Skeletal muscle tissue (tissue), 5 donors: ENCODE measurements at places on chromosomes 5 and 9. TPM values are rescaled to one million over a fixed set of nuclear protein-coding genes. Genes with fewer than 3 reads are reported as not detected.

The PCDHA4 gene
- total RNA-seq = 0.52 TPM

The RGMB gene
- 29.7 TPM for total RNA-seq

The BTNL9 gene
- total RNA-seq = 9.9 TPM

The FOXI1 gene
- not detected for total RNA-seq

The TCERG1 gene
- total RNA-seq = 47.5 TPM

The SPINK4 gene
- not detected for total RNA-seq

The PCDHA3 gene
- total RNA-seq = not detected

The TCOF1 gene
- total RNA-seq = 7.3 TPM

The NOL6 gene
- 14.6 TPM for total RNA-seq

The SARDH gene
- 5.7 TPM for total RNA-seq

The UGT3A1 gene
- total RNA-seq = 12.5 TPM

The TAS2R1 gene
- not detected for total RNA-seq
